ENCODE measurements at places on chromosomes 3 and 15.

DNA sequence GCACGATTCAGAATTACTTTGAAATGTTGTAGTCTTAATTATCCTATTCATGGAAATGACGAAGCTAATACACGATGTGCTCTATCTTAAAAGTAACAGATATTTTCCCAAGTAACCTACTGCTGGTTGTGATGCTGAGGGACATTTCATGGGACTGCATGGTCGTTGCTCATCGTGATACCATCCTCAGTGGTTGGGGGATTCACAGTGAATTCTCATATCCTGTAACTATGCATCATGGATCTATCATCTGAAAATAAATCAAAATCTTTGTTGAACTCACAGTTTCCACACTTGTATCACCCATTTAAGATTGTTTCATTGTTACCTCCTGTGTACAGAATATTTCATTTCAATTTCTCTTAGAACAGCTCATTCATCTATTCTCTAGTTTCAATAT, 84.7 kb downstream of the OPA1 start:
- DNase-seq: no peak

GRCh38 chr15:43239732-43240491, 19.1 kb upstream of the EPB42 start:
- no peak for DNase-seq

- DNase-seq: no peak
Measured at GRCh38 chr3:31959951-31960792, 20.9 kb downstream of the OSBPL10 start.

DNA sequence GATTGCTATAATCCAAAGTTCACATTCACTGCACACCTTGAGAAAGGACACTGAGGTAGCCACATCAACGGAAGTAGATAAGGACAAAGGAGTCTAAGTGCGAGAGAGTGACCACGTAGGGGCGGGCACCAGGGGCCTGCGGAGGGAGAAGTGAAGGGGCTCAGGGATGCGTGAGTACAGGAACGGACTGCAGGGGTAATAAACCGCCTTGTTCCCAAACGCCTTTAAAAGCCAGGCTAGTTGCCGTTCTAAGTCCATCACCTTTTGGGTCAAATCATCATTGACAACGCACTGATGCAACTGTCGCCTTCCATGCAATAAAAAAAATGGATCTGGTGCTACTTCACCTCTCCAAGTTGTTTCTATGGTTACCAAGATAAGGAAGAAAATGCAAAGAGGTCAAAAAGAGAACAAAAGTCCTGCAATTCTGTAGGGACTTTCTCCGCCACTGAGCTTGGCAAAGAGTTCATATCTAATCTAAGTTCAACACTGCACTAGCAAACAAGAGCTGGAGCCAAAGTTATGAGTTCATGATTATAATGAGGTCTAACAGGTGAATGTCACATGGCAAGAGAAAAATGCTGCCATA, 32.6 kb upstream of the ATP11B start:
- DNase-seq: no peak

GRCh38 chr3:8854656-8855055, 85.2 kb upstream of the OXTR start:
- DNase-seq: no peak

GRCh38 chr3:154040283-154040682, 80.9 kb upstream of the ARHGEF26 start:
- peak; percentile 8 for DNase-seq

GRCh38 chr3:9508781-9509180, 44.8 kb downstream of the LHFPL4 start:
- DNase-seq: peak; percentile 22

GRCh38 chr3:85725809-85726208, 767.0 kb downstream of the CADM2 start:
- no peak for DNase-seq

DNA sequence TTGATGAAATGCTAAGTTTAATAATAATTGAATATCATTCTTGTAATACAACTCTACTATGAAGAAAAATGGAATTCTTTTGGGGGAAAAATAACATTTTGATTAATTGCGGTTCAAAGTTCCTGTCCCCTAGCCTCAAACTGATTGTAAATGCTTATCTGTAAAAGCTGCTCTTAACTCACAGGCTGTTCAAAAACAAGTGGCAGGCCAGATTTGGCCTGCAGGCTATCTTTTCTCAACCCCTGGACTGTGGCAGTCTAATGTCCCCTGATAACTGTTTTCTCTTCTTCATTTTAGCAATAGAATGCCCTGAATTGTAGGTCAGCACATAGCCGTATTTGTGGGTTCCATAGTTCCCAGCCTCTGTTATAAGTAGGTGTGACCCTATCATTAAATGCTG, 23.5 kb upstream of the SAMMSON start:
- no peak for DNase-seq
